ENCODE measurements at places on chromosomes 1 and 21.

DNA sequence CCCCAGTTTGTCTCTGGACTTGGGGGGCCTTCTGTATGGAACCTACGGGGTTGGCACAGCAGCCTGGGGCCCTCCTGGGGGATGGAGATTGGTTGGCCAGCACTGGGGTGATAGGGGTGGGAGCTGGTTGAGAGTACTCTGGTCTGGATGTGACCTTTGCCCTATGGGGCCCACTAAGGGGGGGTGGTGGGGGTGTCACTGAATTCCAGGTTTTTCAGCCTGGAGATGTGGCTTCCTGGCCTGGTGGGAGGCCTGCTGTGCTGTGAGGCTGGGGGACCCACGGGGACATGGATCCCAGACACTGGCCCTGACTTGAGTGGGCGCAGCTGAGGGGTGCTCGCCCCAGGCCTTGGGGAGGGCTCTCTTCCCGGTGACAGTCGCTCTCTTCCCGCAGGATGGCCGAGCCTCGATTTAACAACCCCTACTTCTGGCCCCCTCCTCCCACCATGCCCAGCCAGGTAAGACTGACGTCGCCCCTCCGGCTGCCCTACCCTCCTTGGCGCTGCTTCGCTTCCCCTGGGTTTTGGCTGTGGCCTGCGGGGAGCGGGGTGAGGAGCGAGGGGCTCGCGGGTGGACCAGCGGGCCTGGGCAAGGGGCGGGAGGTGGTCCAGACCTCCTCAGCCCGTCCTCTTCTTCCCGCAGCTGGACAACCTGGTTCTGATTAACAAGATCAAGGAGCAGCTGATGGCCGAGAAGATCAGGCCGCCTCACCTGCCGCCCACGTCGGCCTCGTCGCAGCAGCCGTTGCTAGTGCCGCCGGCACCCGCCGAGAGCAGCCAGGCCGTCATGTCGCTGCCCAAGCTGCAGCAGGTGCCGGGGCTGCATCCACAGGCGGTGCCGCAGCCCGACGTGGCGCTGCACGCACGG, 19.6 kb downstream of the ZNF362 start:
- DNase-seq, result no peak

DNA sequence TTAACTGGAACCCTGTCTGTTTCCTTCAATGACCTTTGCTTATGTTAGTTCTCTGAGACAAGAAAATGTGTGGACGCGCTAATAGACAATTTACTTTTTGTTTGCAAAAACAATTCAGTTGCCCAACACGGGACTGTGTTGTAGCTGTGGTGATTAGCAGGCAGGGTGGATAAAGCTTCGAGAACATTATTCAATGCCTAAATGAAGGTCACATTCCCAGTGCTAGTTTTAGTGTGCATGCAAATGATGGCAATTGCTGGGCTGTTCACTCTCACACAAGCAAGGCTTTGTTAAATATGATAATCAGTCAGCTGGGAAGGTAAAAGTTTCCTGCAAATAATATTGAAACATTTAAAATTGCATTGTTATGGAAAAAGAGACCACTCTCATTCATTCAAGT, 188.4 kb downstream of the BACH1 start:
- no peak for DNase-seq

GRCh38 chr21:37780991-37781983, 135.0 kb downstream of the KCNJ6 start:
- DNase-seq, result no peak

- DNase-seq, result no peak
Observed at GRCh38 chr1:46131712-46132528, 509 bp downstream of the PIK3R3 start.

DNA sequence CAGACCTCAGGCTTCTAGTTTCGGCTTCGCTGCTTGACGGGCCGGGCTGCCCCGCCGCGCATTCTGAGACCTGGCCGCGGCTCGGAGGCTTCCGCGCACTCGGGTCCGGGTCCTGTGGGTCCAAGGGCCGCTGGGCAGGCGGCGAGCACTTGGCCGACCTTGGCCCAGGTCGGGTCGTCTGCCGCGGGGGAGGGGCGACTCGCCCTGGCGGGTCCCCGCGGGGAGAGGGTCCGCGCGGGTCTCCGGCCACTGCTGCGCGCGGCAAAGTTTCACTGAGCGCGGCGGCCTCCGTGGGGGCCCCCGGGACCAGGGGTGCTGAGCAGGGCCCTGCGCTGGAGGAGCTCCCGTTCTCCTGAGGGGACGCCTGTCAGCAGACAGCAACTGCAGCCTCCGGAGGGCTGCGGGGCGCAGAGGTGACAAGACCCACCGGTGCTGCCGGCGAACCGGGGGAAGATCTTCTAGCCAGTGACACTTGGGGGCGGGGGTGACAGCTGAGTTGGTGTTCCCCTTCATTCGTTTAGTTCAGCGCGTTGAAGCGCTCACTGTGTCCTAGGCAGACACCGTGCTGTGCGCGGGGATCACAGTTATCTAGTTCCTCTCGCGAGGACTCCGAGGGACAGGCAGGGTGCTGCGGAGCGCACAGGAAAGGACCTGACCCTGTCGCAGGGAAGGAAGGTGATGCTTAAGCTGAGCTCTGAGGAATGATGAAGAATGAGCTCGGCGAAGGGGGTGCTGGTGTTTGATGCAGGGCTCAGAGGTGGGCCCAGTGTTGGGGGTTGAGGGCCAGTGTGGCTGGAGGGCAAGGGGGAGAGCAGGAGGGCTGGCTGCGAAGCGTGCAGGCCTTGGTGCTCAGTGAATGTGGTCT, 725 bp downstream of the MTFR1L start:
- peak; percentile 81 for DNase-seq

- no peak for DNase-seq
Observed at GRCh38 chr1:39359028-39359570, 132.3 kb upstream of the BMP8A start.

DNA sequence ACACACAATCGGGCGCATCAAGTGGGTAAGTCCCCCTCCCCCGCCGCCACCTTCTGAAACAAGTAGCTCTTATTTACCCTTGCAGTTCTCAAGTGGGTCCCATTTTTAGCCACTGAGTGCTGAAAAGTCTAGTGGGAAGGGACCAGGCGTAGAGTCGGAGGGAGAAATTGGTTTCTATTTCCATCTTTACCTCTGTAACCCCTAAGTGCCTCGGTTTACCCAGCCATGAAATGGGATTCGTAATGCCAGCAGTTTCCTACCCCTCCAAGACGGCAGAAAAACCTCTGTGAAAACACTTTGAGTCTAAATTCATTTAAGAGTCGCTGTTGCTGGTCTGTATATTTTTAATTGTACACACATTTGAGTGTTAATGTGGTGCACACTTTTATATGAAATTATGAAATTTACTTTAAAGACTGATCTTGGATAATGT, 928 bp downstream of the TLCD4 start:
- DNase-seq, result no peak

- DNase-seq, result peak; percentile 93
Observed at GRCh38 chr1:32773018-32773763, 44.0 kb downstream of the YARS1 start.

GRCh38 chr1:175377394-175377793, 184.8 kb upstream of the KIAA0040 start:
- DNase-seq, result no peak

DNA sequence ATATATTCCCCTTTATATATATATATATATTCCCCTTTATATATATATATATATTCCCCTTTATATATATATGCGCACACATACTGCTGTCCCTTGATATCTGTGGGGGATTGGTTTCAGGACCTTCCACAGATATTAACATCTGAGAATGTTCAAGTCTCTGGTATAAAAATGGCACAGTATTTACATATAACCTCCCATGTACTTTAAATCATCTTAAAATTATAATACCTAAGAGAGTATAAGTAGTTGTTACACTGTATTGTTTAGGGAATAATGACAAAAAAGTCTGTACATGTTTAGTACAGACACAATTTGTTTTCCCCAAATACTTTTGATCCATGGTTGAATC, 45.8 kb downstream of the NR5A2 start:
- no peak for DNase-seq

- no peak for DNase-seq
Observed at GRCh38 chr1:66436378-66437135, 97.4 kb upstream of the SGIP1 start.

DNA sequence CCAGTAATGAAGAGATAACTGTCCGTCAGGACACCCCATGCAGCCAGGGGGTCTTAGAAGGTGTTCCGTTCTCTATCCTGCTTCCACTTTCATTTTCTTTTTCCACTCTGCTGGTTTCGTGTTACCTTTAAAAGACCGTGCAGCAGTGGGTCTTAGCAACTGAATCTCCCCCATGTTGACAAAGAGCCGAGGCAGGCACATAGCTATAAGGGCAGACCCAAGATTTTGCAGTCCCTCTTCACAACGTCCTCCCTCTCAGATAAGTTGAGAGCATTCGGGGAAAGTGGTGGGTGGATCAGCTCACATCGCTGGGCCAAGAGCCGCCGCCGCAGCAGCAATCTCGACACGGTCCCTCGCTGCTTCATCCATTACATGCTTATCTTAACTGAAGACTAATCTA, 355.5 kb downstream of the LMO4 start:
- no peak for DNase-seq

DNA sequence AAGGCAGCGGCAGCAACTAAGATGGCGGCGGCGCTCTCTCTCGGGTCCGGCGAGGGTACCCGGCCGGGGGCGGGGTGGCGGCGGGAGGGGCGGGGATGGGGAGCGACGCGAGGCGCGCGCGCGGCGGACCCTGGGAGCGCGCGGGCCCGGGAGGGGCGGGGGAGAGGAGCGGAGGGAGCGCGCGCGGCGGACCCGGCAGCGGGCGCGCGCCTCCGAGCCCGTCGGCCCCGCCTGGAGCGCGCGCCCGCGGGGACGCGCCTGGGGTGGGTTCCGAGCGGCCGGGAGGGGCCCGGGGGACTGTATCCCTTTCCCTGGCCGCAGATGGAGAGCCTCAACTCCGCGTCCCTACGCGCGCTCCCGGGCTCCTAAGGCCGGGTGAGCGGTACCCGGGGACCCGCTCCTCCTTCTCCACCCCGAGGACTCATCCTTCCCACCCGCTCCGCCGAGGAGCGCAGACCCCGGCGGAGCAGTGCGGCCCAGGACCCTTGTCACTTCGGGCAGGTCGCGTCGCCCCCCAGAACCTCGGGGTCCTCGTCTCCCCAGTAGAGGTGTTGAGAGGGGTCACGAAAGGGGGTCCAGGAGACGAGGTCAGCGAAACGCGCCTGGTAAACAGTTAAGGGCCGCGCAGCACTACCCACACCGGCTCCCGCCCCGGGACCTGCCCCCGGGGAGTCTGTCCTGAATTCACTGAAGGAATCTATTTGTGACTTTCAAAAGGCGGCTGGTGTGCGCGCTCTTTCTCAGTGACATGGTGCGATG, at the start of gene CLSTN1:
Gene CLSTN1, minus strand, starts transcription at position 23 of the 759 bp plus-strand sequence. CDS start 232 bp downstream, outside the sequence.
- DNase-seq, result peak; percentile 98

DNA sequence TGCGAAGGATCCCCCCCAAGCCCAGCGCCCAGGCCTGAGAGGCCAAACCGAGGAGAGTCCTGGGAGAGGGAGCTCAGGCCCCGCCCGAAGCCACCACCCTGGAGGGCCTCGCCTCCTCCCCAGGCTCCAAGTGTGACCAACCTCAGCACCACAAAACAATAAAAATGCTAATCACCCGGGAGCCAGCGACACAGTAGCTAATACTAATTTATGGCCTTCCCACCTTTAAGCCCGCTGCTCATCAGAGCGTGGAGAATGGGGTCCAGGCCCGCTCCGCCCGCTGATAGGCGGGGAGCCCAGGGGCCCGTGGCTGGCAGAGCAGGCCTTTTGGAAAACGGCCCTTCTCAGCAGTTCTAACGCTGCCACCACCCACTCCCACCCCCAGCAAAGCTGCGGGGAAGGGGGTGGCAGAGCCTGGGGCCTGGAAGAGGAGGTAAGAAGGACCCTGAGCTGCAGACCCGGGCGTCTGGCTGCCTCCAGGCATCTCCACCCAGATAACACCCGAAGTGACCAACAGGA, 20.4 kb upstream of the TAS1R2 start:
- no peak for DNase-seq

DNA sequence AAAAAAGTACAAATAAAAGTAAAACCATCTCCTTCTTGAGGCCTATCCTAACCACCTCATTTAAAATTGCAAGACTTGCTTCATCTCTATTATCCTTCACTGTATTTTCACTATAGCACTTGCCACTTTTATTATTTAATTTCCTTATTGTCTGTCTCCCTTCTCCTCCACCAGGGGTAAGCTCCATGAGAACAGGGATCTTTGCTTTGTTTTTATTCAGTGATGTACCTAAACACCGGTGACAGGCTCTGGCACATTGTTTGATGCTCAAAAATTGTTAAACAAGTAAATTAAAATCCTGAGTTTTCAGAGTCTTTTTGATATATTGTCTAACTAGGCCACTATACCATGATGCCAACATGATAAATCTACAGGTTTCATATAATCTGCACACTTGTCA, 17.2 kb upstream of the SPEN start:
- no peak for DNase-seq

GRCh38 chr1:168414914-168415313, 128.9 kb downstream of the XCL2 start:
- DNase-seq, result no peak

GRCh38 chr1:115813727-115814126, 27.2 kb downstream of the NHLH2 start:
- no peak for DNase-seq

DNA sequence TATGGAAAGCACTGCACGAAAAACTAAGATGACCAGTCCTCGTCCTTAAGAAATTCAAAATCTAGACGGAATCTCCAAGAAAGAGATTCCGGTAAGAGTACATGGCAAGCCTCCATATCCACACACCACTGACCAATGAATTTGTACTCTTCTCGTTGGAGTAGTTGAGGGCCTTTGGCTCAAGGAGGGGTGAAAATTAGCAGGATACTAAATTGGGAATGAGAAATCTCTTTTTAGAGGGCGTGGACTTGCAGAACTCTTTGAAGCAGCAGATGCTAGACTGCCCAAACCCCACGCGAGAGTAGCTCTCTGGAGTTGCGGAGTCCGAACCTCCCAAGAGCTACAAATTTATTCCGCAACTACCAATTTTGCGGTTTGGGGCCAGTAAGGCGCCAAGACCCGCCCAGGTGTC, 872 bp upstream of the PPP2R5A start:
- DNase-seq, result no peak

GRCh38 chr21:42583477-42584295, 69.7 kb upstream of the PDE9A start:
- DNase-seq, result no peak

DNA sequence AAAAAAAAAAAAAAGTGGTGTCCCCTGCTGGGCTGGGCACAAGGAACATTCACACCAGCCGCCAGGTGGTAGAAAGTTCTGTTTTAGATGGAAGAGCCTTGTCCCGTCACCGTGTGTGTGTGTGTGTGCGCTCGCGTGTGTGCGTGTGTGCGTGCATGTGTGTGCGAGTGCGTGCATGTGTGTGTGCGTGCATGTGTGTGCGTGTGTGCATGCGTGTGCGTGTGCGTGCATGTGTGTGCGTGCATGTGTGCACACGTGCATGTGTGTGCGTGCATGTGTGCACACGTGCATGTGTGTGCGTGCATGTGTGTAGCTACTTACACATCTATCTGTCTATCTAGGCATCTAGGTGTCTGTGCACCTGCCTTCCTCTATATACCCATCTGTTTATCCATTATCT, 491.7 kb downstream of the NPHP4 start:
- no peak for DNase-seq

- no peak for DNase-seq
Observed at GRCh38 chr1:94531664-94532063, 9.9 kb downstream of the F3 start.

- no peak for DNase-seq
Observed at GRCh38 chr1:226123591-226124471, 61.3 kb downstream of the H3-3A start.

GRCh38 chr1:20248971-20249612, 41.6 kb upstream of the VWA5B1 start:
- DNase-seq, result no peak

GRCh38 chr1:6358757-6359201, 34.8 kb downstream of the ACOT7 start:
- DNase-seq, result no peak

All from GM19239 (cell line).